ENCODE measurements at places on chromosomes 4 and X.
A peak's percentile ranks its signal among the peaks of the same experiment; 100 is the strongest.

DNA sequence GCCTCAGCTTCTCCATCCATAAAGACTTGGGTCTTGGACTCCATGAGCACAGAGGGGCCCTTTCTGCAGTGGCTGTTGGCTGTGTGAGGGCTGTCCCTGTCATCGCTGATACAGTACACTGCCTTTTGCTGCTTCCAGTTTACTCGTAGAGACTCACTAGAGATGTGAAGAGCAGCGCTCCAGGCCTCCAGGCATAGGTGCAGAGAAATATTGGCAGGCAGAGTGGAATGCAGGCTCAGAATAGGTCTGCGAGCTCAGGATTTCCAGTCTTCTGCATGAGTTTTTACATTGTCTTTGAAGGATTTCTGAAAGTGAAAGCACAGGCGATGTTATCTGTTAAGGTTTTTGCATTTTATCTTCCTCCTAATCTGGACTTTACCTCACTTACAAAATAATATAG, 97.4 kb downstream of the AASDH start:
- no peak for DNase-seq

DNA sequence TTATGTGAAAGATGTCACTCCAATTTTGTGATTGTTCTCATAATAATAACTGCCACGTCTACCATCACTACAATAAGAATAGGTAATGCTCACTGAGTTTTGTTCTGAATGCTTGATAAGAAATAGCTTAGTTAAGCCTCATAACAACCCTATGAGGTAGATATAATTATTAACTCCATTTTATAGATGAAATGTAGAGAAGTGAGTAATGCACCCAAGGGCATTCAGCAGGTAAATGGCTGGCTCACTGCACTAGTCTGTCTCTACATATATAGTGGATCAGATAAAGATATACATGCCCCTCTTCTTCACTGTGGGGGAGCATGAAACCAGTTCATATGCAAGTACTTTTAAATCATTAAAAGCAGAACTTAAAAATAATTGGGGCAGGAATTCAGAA, 65.8 kb upstream of the SLC4A4 start:
- no peak for DNase-seq

- no peak for DNase-seq
Observed at GRCh38 chrX:56994375-56995270, 718 bp downstream of the SPIN3 start.

DNA sequence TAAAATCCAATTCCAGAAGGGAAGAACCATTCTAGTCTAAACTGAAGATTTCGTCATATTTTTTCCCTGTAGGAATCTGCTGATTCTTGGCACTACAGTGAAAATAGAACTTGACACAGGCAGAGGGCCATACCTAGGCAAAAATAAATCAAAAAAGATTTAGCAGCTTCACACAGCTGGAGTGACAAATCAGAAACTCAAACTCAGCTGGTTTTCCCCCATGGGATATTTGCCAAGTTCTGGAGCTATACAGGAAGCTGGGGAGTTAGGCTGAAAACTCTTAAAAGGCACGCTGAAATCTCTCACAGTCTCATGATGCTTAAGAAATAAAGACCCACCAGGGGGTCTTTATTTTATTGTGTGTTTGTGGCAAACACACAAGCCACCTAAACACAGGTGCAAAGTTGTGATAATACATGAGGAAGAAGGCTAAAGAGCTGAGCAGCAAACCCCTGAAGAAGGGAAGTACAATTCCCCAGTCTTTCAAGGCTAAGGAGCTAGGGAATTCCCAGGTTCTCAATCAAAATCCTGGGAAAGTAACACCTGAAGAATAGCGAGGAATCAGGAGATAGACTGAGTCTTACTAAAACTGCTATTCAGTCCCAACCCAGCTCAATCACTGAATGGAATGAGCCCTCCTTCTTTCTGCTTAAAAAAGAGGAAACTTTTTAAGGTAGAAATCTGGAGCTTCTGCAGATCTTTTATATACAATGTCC, 32.1 kb upstream of the BEND2 start:
- no peak for DNase-seq

GRCh38 chr4:40308528-40309122, 26.5 kb upstream of the CHRNA9 start:
- no peak for DNase-seq

- DNase-seq = no peak
Observed at GRCh38 chr4:8461616-8462015, 21.0 kb downstream of the TRMT44 start.

GRCh38 chr4:138458751-138459150, 216.6 kb upstream of the SLC7A11 start:
- DNase-seq = no peak

- no peak for DNase-seq
Observed at GRCh38 chr4:139665079-139665689, 435 bp upstream of the MGST2 start.

- peak; percentile 73 for DNase-seq
Observed at GRCh38 chr4:162891788-162892707, 274.6 kb downstream of the NAF1 start.

GRCh38 chr4:174591243-174592021, 69.1 kb upstream of the HPGD start:
- DNase-seq = peak; percentile 18

GRCh38 chrX:1248331-1249061, 20.1 kb upstream of the CSF2RA start:
- no peak for DNase-seq

GRCh38 chr4:173436771-173437265, 37.9 kb upstream of the SCRG1 start:
- DNase-seq = no peak

GRCh38 chr4:4541040-4541631, 712 bp downstream of the STX18 start:
- peak; percentile 18 for DNase-seq

- DNase-seq = no peak
Observed at GRCh38 chr4:120902925-120903324, 19.6 kb downstream of the PRDM5 start.

GRCh38 chr4:152342293-152342692, 193.6 kb downstream of the FBXW7 start:
- DNase-seq = no peak

DNA sequence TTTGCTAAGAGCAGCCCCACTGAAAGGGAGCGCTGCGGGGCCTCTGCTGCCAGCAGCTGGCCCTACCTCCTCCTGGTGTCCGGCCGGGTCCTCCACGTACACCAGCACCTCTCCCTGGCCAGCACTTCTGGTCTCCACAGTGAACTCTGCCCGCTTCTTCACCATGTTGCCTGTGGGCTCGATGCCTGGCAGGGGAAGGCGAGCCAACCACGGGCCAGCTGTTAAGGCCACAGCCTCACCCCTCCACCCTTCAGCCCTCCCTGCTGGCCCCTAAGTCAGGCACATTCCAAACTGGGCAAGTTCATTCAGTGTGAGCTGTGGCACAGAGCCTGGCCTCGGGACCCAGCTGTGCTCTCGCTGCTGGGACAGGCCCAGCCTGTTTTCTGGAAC, 7.8 kb downstream of the FLNA start:
- no peak for DNase-seq

GRCh38 chrX:11704725-11705495, 39.2 kb upstream of the ARHGAP6 start:
- DNase-seq = no peak

DNA sequence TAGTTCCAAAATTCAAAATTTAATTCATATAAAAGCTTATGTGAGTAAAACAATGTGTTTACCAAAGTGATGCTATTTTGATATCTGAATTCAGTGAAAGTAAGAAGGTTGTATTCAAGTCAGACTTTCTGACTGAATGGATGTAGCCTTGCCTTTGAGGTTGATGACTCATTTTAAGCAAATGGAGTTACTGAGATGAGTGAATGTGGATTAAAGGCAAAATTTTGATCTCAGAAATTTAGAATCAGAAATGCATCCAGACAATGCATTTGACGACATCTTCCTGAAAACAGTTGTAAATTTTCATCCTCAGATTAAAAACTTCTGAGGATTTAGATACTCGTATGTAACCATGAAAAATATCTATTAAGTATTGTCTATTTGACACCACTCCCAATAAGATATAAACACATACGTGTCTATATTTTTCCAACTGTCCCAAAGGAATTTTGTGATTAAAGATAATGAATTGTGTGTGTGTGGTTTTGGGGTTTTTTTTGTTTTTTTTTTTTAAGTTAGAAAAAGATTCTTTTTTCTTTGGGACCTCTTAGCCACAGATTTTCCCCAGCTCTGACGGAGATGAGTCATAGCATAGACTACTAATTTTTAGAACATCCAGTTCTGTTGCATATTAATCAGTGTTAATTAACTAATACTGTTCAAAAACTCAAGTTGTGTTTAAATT, 34.4 kb downstream of the NFKB1 start:
- DNase-seq = no peak

DNA sequence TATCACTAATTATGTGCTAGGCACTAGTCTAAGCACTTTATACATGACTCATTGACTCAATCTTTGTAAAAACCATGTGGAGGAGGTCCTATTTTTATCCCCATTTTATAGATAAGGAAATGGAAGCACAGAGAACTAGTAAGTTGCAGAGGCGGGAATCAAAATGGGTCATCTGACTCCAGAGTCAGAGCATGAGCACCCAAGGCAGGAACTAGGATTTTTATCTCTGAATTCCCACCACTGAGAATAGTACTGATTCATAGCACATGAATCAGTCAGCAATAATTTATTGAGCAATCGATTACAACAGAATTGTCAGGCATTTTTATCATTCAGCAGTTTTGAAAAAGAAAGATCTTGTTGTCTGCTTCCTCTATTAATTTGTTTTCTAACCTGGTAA, 19.3 kb downstream of the SCARB2 start:
- DNase-seq = no peak

GRCh38 chr4:145014365-145014764, 83.6 kb downstream of the ANAPC10 start:
- no peak for DNase-seq

DNA sequence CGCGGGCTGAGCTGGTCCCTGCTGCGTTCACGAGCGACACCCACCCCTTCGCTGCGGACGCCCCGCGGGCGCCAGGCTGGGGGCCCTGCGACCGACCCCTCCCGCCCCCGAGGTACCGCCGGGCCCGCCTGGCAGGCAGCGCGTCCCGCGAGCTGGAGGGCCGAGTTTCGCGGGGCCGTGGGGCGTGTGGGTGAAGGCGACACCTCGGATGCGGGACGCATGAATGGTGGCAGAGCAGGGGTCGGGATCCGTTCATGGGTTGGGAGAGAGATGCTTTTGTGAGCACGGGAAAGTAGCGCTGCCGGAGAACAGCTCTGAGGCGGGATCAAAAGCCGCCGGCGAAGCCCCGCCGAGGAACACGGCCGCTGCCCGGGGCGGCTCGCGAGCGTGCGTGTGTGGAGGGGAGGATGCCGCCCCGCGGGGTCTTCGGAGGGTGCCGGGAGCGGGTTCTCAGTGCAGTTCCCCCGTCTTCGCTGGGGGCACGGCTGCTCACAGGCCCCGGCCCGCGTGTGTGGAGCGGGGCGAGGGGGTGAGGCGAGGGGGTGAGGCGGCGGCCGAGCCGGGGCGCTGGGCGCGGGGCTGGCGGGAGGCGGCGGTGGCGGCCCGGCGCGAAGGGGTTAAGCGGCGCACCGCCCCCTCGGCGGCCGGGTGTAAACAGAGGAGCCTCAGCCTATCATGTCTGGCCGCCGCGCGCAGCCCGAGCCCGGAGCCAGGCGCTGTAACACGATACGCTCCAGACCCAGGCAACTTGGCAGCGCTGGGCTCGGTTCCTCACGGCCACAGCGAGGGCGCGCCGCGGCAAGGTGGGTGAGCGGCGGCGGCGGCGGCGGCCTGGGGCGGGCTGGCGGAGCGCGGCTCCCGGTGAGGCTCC, 205.3 kb downstream of the TENM3 start:
- DNase-seq = peak; percentile 64

DNA sequence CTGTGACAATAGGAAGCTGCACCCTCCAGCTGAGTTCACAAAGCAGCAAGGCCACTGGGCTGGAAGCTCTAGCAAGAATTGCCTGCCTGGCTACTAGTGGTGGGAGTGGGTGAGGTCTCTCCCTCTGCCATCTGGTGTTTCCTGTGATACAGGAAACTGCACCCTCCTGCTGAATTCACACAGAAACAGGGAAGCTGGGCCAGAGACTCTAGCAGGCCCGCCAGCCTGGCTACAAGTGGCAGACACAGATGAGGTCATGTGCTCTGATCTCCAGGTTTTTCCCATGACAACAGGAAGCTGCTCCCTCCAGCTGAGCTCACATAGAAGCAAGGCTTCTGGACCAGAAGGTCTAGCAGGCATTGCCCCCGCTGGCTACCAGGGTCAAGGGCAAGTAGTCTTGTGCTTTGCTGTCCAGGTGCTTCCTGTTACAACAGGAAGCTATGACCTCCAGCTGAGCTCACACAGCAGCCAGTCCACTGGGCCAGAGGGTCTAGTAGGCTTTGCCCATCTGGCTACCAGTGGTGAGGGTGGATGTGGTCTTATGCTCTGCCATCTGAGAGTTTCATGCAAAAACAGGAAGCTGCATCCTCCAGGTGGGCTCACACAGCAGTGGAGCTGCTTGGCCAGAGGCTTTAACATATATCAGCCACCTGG, 41.5 kb upstream of the ZXDA start:
- DNase-seq = no peak

- no peak for DNase-seq
Observed at GRCh38 chr4:177271915-177272766, 37.5 kb upstream of the NEIL3 start.

DNA sequence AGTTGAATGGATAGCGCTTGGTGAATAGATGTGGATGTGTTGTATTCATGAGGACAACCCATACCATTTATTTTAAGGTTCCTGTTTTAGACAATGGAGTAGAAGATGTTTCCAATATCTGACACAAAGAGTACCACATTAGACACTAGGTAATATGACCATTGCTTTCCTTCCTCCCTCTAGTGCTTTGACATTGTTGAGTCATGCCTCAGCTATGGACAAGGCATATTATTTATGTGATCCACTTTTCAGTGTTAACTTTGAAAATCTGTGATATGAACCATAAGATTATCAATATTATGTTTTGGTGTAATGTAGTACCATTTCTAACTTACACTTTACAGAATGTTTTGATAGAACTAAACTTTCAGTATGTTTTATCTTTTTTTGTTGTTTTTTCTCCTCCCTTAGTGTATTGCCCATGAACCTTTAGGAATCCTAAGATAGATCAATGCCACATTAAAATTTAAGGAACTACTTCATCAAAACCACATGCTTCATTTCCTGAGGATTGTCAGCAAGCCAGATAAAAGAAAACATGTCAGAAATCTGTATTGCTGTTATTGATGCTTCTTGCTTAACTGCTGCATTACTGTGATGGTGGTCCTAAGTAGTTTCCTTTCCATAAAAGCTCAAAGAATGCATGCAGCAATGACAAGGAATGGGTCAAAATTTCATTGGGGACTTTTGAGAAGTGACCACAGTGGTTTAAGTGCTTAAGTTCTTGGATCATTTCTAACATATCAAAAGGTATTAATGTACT, 105.0 kb downstream of the PCDH7 start:
- DNase-seq = no peak

GRCh38 chr4:14379183-14379582, 623.1 kb upstream of the CPEB2 start:
- DNase-seq = no peak

- DNase-seq = no peak
Observed at GRCh38 chr4:55469979-55470378, 74.2 kb downstream of the TMEM165 start.

- DNase-seq = no peak
Observed at GRCh38 chr4:5609306-5610007, 98.9 kb downstream of the EVC2 start.
